ENCODE measurements at places on chromosomes 5 and 9.

DNA sequence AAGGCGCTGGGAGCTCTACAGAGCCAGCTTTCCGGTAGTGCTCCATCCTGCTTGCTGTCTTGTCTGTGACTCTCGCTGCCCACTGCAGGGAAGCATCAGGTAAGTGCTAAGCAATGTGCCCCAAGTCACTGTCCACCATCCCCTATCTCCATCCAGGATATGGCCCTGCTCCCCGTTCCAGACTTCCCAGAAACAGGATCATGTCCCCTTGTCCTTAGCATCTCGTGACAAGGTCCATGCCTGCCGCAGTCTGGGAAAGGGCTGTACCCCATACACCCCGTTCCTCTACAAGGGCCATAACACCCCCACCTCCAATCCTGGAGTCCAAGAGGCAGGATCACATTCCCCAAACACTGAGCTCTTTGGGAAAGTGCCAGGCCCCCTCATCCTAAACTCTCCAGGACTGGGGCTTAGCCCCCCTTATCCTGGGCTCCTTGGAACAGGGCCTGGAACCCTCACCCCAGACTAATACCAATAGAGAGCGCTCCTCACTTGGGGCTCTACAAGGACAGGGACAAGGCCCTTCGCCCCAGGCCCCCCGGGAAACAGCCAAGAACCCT is 566 bp downstream of the RPP25L start:
- DNase-seq = no peak

- DNase-seq = no peak
These were observed 408.5 kb downstream of the TMEM38B start for GRCh38 chr9:106102821-106103220.

GRCh38 chr5:178564811-178565550 is 25.2 kb downstream of the COL23A1 start:
- peak; percentile 48 for DNase-seq

DNA sequence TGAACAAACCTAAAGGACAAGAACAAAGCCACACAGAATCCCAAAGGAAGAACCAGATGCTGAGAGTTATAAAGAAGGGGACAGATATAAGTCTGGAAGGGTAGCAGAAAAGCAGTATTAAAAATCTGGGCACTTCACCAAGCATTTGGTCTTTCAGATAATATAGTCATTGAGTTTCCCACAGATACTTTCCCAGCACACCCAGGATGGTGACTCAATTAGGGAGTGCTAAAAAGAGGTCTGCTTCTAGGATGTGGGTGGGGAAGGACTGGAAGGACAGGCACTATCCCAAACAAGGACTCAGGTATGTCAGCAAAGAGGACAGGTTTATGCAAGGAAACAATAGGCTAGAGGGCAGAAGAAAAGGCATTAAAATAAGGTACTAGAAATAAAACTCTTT is 59.3 kb downstream of the DIAPH1 start:
- DNase-seq = peak; percentile 56

DNA sequence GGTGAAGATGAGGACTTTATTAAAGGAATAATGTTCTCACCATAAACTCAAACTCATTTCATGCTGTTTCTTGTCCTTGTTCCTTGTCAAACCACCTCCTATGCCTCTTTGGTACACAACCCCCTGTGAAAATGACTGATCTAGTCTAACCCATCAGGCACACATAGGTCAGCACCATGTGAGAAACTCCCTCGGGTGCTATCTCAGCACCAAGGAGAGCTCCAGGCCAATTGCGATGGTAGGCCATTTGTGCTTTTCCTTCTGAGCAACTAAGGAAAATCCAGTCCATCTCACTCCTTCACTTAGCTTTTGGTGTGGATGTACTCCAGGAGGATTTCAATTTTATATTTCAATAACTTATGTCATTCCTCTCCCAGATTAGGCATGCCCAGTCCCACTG is 199.8 kb downstream of the ZNF608 start:
- DNase-seq = peak; percentile 41

DNA sequence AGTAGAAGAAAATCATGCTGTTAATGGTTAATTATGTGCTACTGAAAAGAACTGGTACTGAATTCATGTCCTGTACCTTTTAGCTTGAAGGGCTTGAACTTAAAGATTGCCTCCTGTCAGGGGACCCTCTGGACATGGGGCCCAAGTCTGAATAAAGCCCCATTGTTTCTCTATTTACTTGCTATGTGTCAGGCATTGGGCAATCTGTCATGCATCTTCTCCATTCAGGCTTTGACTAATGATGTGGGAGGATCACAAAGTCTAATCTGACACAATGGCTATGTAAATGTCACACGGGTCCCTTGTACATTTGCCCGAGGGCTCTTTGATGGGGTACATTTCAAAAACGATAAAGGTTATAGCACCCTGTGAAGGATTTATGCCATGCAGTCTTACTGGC is 64.0 kb upstream of the TUSC1 start:
- no peak for DNase-seq

DNA sequence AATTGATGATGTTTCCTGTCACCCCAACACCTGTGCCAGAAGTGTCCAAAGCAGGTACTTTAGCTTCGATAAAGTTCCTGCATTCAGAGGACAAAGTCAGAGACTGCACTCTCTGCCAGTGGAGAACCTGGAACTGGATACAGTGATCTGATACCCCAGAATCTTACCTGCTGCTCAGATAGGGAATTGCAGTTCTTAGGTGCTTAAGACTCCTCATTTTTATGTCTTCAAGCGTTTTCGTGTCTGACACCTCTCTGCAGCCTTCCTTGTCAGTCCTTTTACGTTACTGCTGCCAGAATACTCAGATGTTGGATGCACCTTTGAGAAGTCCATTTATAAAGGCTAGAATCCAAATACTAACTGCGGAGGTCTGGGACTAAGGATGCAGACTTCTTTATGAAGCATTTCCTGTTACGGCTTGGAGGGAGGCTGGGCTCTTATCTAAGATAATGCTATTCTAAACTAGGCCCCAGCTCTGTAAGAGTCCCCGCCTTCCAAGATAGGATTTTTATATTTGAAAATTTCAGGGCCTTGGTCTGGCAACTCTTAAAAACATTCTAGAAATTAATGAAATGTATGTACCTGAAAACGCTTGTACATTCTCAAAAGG is 1.9 kb downstream of the ISOC1 start:
- no peak for DNase-seq

DNA sequence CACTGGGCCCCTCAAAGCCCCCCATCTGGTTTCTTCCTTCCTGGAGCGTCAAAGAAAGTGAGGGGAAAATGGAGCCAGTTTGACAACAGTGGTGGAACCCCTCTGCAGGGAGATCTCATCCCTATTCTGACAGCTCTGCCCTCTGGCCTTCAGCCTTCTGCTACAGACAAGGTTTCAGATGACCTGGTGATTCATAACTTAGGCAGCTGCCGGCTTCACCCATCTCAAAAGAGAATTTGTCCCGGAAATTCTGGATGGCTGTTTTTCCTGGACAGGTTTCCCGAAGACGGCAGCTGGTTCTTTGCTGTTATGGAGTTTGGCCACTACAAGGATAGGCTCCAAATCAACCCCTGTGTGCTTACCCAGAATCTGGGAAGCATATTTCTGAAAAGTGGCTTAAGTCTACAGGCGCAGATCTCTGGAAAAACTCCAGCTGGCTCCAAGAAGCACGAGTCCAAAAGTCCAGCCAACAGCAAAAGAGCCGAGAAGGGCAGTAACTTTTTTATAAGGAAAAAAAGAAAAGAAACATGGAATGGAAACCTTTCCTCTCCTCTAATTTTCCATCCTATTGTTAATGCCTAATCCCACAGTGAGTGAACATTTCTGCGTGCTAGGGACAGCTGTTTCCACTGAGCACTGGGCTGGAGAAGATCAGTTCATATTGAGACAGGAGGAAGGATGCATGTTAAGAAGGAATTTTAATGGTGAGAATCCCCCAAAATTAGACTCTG is 54.5 kb downstream of the ZNF366 start:
- DNase-seq = peak; percentile 79

- DNase-seq = no peak
These were observed 73.5 kb downstream of the EGFLAM start for GRCh38 chr5:38331831-38332230.

GRCh38 chr9:89603767-89604665 is 796 bp upstream of the GADD45G start:
- peak; percentile 66 for DNase-seq

DNA sequence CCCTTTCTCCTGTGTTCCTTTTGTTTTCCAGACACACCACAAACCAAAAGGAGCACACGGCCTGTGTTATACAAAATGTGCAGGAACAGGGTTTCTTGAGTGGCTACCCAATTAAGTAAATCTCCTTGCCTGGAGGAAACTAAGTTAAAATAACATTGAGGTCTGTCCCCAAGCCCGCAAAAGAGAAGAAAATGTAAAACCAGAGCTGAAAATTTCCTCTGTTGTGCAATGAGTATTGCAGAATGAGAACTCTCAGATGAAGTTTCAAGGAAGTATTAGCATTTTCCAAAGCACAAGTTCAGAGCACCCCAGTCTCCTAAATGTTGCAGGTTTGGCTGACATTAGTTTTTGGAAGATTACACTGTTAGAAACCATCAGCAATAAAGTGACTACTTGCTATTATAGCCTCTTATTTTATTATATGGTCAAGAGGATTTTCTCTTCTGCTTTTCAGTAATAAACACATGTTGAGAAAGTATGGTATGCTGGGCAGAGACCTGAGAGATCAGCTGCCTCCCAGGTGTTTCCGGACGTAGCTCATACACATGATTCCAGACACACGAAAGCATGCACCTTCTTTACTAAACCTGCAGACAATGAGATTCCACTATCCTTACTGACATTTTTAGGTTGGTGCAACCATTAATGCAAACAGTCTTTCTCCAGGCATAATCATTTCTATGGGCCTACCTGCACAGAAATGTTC is 161.3 kb downstream of the SNCAIP start:
- no peak for DNase-seq

- DNase-seq = peak; percentile 25
These were observed 1.2 kb downstream of the TTC33 start for GRCh38 chr5:40754381-40755092.

- DNase-seq = no peak
These were observed 54.6 kb upstream of the S1PR3 start for GRCh38 chr9:88936668-88937067.

DNA sequence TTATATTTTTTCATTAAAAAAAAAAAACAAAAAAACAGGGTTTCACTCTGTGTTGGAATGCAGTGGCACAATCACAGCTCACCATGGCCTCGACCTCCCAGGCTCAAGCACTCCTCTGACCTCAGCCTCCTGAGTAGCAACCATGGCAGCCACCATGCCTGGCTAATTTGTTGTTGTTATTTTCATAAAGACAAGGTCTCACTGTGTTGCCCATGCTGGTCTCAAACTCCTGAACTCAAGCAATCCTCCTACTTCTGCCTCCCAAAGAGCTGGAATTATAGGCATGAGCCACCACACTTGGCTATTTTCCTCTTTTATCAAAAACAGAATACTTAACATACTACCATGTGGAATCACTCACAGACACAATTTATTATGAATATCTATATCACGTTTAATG is 46.7 kb downstream of the UBAP2 start:
- DNase-seq = no peak

GRCh38 chr5:17222664-17223063 is 5.2 kb downstream of the BASP1 start:
- peak; percentile 83 for DNase-seq

DNA sequence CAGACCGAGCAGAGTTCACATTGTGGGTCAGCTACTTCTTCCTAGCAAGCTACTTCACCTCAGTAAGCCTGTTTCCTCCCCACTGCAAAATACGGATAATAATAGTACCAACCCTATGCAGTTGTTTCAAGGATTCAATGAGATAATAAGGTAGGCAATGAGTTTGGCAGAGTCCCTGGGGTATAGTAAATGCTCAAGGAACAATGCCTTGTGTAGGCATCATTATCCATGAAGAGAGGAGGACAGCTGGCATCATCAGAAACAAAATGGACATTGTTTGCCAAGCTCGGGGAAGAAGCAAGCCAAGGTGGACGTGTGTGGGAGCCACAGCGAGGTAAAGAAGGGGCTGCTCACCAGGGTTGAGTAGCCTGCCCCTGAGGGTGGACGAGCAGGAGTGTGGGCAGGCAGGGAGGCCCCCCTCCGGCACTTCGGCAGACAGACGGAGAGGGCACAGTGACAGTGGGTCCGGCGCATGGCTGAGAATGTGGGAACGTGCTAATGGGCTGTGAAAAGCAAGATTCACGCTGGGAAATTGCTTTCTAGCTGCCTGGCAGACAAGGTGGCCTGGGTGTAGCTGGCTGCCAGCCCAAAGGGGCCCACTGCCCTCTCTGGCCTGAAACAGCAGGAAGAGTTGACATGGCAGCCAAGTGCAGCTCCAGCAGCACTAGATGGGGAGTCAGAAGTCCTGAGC is 10.1 kb downstream of the CAMK2A start:
- no peak for DNase-seq

DNA sequence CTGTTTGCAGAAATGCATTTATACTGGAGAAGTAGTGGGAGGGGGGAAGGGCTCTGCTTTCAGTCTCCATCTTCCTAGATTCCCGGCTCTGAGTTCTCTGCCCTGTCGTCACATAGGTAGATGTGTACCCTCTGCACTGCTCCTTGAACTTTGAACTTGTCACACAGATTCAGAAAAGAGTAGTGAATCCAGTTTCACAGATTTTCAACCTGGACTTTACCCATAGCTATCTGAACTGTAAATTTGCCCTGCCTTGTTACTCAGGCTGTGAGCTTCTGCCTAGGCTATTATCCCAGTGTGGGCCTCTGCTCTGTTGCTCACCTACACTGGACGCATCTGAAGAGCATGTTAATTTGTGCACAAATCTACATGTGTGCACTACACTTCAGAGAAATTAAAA is 12.8 kb upstream of the C9orf152 start:
- DNase-seq = no peak

DNA sequence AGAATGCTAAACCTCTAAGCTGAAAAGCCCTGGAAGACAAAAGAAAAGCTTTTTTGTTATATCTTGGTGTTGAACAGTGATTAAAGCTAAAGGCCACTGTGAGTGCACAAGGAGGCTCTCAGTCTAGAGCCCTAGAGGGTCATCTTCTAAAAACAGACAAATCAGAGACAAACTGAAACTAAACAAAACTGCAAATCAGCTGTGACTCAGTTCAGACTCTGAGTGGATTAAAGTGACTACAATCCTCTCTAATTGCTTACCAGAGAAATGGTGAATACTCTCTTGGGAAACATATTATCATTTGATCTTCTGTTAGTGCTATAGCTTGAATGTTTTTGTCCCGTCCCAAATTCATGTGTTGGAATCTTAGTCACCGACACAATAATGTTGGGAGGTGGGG is 491.9 kb downstream of the CDH18 start:
- DNase-seq = peak; percentile 27

- no peak for DNase-seq
These were observed 52.9 kb downstream of the BARX1 start for GRCh38 chr9:93902051-93902779.

DNA sequence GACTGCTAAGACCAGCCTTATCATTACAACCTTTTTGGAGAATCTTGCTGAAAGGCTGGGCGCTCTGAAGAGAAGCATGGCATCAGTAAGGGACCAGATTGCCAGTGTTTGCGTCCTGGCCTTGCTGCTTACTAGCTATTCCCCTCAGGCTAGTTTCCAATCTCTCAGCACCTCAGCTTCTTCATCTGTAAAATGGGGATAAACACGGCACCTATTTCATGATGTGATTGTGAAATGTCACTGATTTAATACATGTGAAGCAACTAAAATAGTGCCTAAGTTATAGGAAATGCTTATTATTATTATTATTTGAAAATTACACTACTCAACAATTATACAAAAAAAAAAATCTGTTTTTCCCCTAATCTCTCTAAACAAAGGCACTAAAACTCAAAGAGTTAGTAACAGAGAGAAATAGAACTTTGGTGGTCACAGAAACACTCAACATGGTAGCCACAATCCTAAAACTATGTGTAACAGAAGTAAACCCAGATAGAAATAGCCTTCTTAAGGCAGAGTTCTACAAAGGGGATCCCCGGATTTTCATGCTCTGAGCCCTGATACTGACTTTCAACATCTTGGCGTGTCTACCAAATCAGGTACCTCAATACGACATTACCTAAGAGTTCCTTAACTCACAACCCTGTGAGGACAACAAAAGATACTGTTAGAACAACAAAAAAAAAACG is 62.0 kb downstream of the ENC1 start:
- DNase-seq = no peak

Data from fibroblast of skin of right biceps (primary cell).